ENCODE measurements at places on chromosomes 7 and 10. TPM values are rescaled to one million over a fixed set of nuclear protein-coding genes. Genes with fewer than 3 reads are reported as not detected.

The MYO1G gene
- total RNA-seq, result not detected

The HECW1 gene
- 24.7 TPM for total RNA-seq

GRCh38 chr7:36071605-36072004 is 81.4 kb upstream of the EEPD1 start:
- DNase-seq, result no peak

DNA sequence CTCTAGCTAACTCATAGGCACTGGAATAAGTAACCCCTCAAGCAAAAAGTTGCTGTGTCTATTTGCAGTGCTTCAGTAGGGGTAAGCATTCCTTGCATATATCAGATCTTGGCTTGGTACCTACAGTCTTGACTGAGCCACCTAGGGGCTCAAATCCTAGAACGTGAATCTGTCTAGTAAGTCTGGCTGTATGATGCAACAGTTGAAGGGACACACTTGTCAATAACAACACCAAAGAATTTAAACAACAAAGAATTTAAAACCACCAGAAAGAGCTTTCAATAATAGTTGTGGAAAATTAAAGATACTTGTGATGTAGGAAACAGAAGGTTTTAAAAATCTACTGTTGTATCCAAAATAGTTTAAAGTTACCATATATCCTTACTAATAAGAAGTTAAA is 65.4 kb downstream of the EBLN1 start:
- no peak for DNase-seq

GRCh38 chr10:47109906-47110305 is 190.1 kb upstream of the GDF10 start:
- DNase-seq, result no peak

GRCh38 chr7:44188480-44189225 is 586 bp downstream of the GCK start:
- no peak for DNase-seq

DNA sequence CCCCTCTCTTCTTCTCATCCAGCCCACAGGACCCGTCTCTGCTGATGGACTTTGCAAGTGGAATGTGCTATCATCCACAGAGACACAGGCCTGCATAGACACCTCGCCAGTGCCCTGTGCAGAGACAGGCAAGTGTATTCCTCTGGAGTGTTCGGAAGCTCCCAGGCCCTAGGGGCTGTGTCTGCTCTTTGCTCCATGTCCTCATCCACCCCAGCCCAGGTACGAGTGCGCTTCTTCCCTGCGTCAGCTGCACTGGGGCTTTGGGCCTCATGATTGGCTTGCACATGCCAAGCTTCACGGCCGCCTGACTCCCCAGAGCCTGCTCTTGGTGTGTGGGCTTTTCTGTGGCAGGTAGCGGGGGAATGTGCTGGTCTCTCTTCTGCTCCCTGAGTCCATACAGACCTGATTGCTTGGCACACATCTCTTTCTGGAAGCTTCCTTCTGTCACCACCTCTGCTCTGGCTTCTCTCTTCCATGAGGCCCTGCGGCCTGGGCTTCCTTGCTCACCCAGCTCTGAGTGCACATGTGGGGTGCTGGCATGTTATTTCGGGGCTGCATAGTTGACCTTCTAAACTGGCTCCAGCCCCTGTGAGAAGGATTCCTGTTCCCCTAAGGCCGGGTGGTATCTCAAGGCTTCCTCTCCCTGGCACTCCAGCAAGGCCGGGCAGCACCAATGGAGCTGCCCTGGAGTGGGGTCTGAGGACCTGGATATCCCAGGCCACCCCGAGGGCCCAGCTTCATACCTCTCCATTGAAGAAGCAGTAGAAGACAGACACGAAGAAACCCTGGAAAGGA is 27.8 kb downstream of the CRHR2 start:
- DNase-seq, result no peak

DNA sequence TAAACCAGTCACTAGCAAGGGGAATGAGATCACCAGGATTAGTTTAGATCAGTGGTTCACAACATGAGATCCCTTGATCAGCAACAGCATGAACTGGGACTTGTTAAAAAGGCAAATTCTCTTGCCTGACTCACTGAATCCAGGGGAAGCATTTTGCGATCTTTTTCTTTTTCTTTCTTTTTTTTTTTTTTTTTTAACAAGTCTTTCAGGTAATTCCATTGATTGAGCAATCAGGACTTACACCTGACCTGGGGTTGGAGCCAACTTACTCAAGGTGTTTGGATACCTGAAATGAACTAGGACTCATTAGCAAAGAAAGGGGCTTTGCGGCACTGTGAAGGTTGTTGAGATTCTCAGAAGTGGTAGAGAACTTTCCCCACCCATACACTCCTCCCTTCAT is 47.1 kb upstream of the PRR15 start:
- no peak for DNase-seq

DNA sequence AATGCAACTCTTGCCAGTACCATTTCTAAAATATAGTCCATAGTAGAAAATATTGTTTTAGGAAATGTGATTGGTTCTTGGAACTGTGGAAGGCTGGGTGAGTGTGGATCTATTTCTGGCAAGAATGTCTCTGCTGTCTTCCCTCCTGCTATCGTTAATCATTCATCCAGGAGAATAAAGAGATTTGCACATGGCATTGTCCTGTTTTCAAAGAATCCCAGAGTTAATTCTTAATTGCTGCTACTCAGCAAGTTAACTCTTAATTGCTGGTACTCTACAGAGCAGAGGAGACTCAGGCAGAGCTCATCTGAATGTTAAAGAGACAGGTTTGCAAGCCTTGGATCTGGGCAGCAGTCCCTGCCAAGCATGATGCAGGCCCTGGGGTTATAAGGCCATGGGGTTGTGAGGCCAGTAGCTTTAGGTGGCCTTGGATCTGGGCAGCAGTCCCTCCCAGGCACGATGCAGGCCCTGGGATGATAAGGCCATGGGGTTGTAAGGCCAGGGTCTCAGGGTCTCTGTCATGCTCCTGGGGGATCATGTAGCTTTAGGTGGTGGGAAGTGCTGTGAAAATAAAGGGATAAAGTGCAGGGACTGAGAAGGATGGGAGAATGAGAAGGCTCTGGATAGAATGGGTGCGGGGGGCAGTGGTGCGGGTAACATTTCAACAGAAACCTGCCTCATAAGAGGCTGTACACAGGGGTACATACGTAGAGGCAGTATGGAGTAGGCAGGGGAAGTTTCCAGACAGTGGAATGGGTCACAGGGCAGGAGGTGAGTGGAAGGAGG is 162.3 kb downstream of the SVIL start:
- DNase-seq, result no peak

- no peak for DNase-seq
These were observed 725.2 kb downstream of the SUGCT start for GRCh38 chr7:40859965-40860543.
